ENCODE measurements at places on chromosomes 16 and 17.

DNA sequence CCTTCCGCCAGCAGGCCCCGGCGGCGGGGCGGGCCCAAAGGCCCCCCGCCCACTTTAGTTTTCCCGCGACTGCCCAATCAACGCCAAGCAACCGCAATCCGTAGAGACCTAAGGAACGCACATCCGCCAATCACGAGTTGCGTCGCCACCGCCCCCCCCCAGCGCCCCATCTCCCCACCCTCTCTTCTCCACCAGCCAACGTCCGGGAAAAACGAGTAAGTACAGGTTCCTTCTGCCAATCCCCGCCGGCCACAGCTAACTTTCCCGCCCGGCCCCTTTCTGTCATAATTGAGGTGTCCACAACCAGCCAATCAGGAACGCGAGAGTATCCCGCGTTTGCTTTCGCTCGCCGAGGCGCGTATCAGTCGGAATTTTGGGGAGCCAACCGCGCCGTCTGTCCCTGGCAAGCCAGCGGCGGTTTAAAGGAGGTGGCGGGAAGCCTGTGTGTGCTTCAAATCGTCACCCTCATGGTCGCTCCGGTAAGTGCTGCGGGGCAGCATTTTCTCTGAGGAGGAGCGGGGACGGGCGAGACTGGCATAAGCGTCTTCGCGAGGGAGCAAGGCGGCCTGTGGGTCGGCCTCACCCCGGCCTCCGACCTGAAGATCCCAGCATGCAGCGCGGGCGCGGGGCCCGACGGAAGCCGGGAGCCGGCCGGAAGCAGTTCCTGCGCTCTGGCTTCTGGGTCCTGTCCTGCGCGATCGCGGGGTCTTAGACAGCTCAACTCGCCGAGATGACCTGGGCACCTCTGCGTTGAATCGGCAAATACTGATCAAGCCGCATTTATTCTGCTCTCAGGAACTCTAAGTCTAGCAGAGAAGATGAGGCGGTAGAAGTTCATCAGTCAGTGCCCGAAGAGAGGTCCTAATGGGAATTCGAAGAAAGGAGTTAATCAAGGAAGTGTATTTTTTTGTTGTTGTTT lies at the start of gene MIS12:
Gene MIS12, plus strand, starts transcription at position 361 of the 919 bp plus-strand sequence. CDS start 2,297 bp downstream, outside the sequence.
- peak; percentile 98 for DNase-seq

GRCh38 chr17:901191-901950 lies 78.2 kb downstream of the NXN start:
- DNase-seq: no peak

- no peak for DNase-seq
Observed at GRCh38 chr16:2854700-2855309, 3.2 kb downstream of the PRSS22 start.

DNA sequence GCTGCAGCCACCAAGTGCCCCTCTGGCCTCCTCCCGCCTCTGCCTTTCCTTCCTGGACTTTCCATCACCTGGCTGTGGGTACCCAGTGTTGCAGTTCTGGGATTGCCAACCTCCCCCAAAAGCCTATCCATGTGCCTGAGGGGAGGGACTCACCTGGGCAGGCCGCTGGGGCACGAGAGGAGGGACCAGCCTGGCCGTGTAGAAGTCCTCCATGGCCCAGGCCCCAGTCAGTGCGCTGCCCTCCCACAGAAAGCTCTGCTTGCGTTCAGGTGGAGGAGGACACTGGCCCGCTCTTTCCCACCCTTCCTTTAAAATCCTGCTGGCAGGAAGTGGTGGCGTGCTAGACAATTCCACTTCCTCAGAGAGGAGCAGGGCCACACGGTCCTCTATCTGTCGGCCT lies 14.2 kb downstream of the SLX4 start:
- DNase-seq: no peak

DNA sequence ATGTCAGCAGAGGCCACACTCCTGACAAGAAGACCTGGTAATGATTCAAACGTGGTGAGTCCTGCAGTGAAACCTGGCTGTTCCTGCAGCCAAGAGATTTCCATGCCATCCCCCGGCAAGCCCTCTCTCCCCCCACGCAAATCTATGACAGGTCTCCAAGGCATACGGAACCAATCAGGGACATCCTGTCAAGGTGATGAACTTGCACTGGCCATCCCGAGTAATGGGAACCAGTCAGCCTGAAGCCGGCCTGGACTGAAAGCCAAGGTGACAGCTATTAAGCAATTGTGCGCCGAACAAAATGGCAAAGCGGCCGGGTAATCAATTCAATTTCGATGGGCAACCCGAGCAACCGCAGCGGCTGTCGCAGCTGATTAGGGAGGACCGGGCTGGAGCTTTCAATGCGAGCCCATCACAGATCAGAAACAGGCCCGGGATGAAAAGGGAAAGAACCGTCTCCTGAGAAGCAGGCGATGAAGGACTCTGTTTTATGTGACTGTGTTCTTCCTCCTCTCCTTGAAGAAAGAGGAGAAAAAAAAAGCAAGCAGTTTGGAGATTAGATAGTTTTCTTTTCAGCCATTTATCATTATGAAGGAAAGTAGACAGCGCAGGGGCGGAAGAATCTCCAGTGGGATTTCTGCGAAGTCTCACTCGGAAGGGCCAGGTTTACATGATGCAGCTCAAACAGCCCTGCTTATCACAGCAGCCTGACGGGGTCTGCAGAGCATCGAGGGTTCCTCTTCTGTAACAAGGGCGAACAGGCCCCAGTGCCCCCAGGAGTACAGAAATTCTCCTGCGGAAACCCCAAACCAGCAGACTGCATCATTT lies 35.2 kb downstream of the TBX4 start:
- DNase-seq: no peak

- no peak for DNase-seq
Observed at GRCh38 chr17:7987112-7987893, 15.1 kb upstream of the GUCY2D start.

DNA sequence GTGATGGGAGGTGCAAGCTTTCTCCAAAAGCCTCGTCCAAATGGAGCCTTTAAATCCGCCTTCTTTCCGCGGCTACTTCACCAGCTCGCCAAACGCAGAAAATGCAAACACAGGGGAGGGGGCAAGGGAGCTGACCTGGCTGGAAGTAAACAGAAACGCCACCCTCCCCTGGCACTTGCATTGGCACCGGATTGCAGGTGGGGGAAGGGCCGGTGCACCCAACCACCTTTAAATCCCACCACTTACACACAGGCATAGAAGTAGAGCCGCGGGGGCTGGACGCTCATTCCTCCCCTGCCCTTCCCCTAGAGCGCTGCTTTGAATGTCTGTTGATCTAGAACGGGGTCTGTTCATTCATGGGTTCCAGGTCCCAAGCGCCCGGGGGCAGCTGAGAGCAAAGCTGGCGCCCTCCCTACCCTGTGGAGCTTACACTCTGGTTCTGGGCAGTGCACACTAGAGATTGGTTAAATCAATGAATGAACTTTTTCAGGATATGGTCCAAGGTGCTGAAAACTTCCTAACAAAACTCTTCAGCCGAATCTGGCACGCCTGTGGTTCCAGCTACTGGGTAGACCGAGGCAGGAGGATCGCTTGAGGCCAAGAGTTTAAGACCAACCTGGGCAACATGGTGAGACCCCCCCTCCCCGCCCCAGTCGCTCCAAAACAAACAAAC lies 920 bp upstream of the ZCCHC14 start:
- DNase-seq: no peak

- no peak for DNase-seq
Observed at GRCh38 chr17:78130090-78130436, 508 bp upstream of the TMC8 start.

DNA sequence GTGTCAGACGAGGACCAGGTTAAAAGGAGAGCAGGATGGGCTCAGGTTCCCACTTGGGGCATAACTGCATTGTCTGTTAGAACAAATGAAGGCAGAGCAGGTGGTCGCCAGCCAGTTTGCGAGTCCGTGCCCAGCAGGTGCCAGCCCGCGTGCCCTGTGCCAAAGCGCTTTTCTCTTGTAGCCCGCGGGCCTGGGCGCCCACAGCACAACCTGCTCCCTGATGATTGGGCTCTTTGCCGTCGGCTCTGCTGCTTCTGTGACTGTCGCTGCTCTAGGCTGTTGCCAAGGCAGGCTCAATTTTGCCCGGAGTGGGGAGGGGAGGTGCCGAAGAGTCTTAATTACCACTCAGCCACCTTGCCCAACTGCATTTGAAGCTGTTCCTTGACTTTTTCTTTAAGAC lies 21.1 kb downstream of the KNOP1 start:
- DNase-seq: no peak

GRCh38 chr17:21368545-21369246 lies 7.5 kb upstream of the KCNJ12 start:
- no peak for DNase-seq

Measured in NCI-H1048 (cell line).